ENCODE measurements at places on chromosomes 2 and 18.

DNA sequence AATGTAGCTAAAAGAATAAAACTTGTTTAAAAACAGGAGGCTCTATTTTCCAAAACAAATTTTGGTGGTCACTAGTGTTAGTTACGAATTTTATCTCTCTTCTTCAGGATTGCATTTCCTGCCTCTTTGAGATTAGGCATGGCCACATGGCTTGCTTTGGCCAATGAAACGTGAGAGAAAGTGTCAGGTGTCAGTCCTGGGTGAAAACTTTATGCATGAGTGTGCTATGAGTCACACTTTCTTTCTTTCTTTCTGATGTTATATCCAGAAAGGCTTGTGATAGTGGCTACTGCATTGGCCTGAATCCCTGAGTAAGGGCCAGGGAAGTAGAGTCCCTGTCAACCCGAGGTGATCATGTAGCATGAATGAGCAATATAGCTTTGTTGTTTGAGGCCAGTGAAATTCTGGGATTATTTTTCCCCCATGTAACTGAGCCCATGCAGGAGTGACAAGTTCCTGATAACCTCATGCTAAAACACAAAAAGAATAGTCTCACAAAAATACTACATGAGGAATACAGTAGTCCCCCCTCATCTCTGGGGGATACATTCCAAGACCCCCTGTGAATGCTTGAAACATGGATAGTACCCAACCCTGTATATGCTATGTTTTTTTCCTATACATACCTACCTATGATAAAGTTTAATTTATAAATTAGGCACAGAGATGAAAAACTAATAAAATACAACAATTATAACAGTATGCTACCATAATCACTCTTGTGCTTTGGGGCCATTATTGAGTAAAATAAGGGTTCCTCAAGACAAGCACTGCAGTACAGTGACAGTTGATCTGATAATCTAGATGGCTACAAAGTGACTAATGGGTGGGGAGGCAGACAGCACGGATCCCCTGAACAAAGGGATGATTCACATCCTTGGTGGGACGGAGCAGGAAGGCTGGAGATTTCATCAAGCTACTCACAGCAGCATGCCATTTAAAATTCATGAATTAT lies 109.5 kb downstream of the CDC42EP3 start:
- no peak for DNase-seq

DNA sequence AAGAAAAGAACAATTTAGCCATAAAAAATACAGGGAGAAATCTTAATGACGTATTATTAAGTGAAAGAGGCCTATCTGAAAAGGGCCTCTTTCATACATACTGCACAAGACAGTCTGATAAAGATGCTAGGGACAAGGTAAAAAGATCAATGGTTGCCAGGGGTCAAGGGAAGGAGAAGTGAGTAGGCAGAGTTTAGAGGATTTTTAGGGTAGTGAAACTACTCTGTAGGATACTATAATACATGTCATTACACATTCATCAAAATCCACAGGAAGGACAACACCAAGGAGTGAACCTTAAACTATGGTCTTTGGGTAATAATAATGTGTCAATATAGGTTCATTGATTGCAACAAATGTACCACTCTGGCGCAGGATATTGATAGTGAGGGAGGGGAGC lies 289.3 kb downstream of the FSIP2 start:
- DNase-seq: no peak

- no peak for DNase-seq
Observed at GRCh38 chr2:164771897-164772296, 69.7 kb downstream of the COBLL1 start.

DNA sequence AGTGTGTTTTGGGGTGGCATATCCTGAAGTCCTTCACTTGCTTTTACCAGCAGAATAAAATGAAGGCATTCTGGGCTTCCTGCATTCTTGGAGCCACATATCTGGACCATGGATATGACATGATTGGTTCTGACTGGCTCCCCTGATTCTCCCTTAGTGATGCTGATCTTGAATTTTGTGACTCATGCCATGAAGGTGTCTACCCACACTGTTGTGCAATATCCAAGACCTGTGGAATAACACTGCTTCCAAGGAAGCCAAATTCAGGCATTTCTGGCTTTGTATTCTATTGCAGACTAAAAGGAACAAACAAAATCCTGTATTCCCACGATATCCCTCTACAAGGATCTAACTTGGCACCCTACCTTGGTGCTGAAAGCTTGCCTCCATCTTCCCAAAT lies 125.8 kb downstream of the LYPD6B start:
- no peak for DNase-seq

DNA sequence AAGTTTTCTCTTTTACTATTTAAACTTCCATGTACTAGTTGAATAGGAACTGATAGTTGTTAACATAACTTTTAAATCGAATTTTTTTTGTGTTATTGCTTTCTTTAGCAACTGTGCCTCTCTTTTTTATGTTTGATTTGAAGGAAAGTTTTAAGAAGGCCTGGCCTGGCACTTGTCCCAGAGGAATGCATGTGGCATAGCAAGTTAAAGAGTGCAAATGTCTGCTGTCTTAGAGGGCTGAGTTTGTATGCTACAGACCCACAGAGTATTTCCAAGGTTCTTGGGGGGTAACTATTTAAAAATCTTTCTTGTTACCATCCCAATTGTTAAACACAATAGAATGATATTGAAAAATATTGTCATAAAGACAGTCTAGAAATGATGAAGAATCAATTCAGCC lies 47.0 kb downstream of the MTCL1 start:
- no peak for DNase-seq

DNA sequence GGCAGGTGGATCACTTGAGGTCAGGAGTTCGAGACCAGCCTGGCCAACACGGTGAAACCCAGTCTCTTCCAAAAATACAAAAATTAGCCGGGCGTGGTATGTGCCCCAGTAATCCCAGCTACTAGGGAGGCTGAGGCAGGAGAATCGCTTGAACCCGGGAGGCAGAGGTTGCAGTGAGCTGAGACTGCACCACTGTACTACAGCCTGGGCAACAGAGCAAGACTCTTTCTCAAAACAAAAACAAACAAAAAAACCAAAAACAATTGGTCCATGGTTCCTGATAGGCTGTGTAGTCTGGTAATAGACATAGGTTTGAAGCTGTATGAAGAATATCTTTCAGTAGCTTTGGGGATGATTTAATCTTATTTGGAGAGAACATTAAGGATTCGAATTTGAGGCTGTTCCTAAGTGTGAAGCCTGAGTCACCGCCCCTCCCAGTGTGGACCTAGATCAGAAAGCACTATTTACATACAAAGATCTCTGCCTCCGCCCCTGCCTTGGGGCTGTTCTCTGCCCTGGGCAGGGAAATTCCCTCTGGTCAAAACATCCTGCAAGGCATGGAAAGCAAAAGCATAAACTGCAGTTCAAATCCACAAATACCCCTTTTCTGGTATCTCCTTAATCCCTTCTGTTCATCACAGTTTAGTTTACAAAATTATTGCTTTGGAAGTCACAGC lies 52.8 kb upstream of the PMAIP1 start:
- DNase-seq: no peak

- no peak for DNase-seq
Observed at GRCh38 chr2:45232818-45233217, 223.6 kb upstream of the SIX2 start.

DNA sequence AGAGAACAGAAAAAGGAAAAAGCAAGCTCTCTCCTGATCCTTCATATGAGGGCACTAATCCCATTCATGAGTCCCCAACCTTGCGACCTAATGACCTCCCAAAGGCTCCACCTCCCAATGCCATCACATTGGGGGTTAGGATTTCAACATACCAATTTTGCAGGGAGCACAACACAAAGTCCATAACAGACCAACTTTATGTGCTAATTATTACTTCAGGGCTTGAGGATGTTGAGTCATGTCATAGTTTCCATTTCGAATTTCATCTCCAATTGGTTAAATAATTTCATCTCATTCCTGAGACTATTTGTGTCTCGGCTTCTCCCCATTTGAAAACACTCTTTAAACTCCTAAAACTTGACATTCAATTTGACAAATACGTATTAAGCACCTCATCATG lies 69.9 kb upstream of the KLF7 start:
- peak; percentile 15 for DNase-seq

DNA sequence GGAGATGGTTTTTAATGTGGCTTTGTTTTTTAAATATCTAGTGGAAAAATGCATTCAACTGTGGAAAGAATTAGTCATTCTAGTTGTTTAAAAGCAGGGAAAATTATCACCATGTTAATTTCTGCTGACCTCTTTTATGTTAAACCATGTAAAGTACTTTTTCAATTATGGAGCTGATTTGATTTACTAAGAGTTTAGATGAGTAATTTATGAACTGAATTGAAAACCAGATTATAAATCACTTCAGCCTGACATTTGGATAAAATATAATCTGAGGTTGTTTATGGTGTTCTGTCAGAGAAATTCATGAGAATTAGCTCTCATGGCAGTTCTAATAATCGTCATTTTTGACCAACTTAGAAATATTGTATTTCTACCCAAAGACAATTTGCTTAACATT lies 11.6 kb downstream of the ITGA4 start:
- DNase-seq: no peak

GRCh38 chr2:218296847-218297246 lies 4.5 kb upstream of the TMBIM1 start:
- no peak for DNase-seq

DNA sequence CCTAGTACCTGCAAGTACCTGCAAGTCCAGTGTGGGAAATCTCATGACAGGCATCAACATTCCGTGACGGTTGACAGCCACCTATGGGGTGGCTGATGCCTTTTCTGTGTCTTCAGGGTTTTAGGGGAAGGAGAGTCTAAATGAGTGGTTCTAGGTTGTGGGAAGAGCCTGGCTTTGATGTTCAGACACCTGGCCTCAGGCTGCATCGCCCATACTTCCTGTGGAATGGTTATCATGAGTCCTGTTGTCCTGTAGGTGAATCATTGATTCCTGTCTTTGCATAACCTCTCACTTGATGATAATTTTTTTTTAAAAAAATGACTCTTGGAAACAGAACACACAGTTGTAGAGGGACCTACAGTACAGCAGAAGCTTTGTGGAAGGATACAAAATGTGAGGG lies 108.9 kb downstream of the NEDD4L start:
- DNase-seq: no peak

DNA sequence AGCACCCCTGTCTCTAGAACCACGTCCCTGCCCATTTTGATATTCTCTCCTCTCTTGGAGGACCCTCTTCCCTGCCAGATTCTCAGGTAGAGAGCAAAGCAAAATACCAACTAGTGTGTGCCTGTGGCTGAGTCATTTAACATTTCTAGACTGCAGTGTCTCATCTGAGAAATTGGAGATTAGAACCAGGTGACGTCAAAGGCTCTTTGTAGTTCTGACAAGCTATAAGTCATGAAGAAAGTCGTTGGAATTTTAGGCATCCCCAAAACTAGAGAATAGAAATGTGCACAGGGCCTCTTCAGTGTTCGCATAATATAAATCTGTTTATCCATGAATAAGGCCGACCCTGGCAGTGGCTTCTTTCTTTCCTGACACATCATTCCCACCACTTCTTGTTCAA lies 74.4 kb upstream of the TANC1 start:
- DNase-seq: no peak

GRCh38 chr18:79401494-79402208 lies 5.9 kb downstream of the NFATC1 start:
- DNase-seq: no peak

DNA sequence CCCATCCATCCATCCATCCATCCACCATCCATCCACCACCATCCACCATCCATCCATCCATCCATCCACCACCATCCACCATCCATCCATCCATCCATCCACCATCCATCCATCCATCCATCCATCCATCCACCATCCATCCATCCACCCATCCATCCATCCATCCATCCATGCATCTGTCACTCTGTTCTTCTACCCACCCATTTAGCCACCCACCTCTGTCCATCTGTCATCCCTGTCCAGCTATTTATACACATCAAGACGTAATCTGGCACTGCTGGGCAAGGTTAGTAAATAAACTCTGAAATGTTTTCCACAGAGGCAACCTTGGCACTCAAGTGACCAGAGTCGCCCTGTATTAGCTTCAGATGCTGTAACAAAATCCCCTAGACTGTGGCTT lies 120.9 kb downstream of the RTP5 start:
- DNase-seq: no peak

GRCh38 chr2:47990503-47990902 lies 84.2 kb upstream of the FBXO11 start:
- DNase-seq: no peak

- no peak for DNase-seq
Observed at GRCh38 chr2:9207641-9208311, 1.2 kb downstream of the ASAP2 start.

- DNase-seq: no peak
Observed at GRCh38 chr2:104863146-104863467, 9.2 kb downstream of the POU3F3 start.

GRCh38 chr18:43405097-43405496 lies 127.8 kb upstream of the SYT4 start:
- no peak for DNase-seq

- DNase-seq: peak; percentile 5
Observed at GRCh38 chr2:206084439-206084869, 1.5 kb downstream of the INO80D start.

GRCh38 chr2:60796573-60797509 lies 40.8 kb downstream of the PAPOLG start:
- DNase-seq: peak; percentile 93

DNA sequence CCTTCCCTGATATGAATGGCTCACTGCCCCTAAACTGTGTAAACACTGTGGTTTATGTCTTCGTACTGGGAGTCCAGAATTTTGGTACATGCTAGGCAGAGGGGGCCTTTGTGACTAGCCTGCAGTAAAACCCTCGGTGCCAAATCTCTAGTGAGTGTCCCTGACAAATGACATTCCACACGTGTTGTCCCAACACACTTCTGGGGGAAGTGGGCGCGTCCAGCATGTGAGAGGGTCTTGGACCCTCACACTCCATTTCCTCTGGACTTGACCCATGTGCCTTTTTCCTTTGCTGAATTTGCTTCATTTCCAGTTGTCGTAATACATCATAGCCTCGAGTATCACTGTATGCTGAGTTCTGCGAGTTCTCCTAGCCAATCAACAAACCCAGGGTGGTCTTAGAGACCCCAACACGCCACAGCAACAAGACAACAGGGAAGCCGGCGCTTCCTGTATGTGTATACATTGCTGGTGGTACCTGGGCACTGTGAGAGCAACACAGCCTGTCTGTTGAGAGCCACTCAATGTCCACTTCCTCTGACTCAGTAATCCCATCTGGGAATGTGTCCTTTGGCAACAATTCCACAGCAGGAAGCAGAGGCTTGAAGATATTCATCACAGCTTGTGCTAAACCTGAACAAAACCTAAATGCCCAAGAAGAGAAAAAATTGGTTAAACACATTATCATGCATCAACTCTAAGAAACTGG lies 26.9 kb upstream of the SLC66A3 start:
- no peak for DNase-seq

GRCh38 chr2:10303181-10303693 lies 533 bp downstream of the HPCAL1 start:
- DNase-seq: no peak

- DNase-seq: peak; percentile 5
Observed at GRCh38 chr2:149200109-149200520, 130.3 kb upstream of the LYPD6 start.

- DNase-seq: no peak
Observed at GRCh38 chr2:85788603-85789002, 34.8 kb downstream of the ATOH8 start.
